ENCODE measurements at places on chromosomes 7 and 10.

GRCh38 chr7:139687980-139688632 is 89.7 kb downstream of the HIPK2 start:
- no peak for DNase-seq

GRCh38 chr10:14383266-14383665 is 52.5 kb upstream of the FRMD4A start:
- DNase-seq, result no peak

- no peak for DNase-seq
Observed at GRCh38 chr10:125085258-125086054, 74.9 kb downstream of the CTBP2 start.

- DNase-seq, result no peak
Observed at GRCh38 chr10:124390471-124391187, 28.1 kb downstream of the OAT start.

GRCh38 chr10:49318755-49319154 is 19.8 kb downstream of the C10orf71 start:
- DNase-seq, result no peak

- no peak for DNase-seq
Observed at GRCh38 chr10:68346774-68347173, 14.0 kb upstream of the PBLD start.

- DNase-seq, result no peak
Observed at GRCh38 chr7:158422196-158422886, 165.3 kb downstream of the PTPRN2 start.

GRCh38 chr10:1408651-1409367 is 328.5 kb downstream of the ADARB2 start:
- DNase-seq, result no peak

DNA sequence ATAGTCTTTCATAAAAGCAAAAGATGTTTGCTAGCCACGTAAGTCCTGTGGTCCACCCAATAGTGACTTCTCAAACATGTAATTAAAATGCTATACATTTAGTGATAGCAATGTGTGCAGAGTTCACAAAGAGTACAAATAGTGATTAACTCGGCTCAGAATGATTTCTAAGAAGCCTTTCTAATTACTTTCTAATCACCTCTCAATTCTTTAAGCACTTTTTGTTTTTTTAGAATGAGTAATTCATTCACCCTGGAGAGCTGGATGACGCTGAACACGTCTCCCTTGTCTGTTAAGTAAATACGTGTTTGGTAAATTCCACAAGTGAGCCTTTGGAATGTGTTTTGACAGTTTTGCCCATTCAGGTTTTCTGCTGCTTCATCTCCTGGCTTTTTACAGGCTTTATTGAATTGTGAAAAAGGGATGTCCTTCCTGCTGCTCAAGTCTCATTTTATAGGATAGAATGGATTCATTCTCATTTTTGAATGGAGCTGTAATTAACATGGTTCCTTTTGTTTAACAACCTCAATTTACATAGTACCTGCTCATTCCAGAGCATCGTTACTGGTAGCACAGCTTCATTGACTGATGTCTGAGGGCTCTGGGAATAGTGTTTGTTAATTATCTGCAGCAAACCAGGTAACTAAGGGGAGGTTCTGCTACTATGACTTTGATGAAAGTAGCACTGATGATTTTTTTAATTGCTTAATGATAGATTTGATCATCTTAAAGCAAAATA is 212.1 kb downstream of the VTI1A start:
- no peak for DNase-seq

GRCh38 chr10:132541601-132542011 is 4.0 kb downstream of the INPP5A start:
- no peak for DNase-seq

- DNase-seq, result no peak
Observed at GRCh38 chr10:12350925-12351324, 1.6 kb downstream of the CAMK1D start.

- no peak for DNase-seq
Observed at GRCh38 chr7:79608005-79608404, 154.5 kb upstream of the MAGI2 start.

- no peak for DNase-seq
Observed at GRCh38 chr7:141354251-141354650, 197.0 kb upstream of the AGK start.

DNA sequence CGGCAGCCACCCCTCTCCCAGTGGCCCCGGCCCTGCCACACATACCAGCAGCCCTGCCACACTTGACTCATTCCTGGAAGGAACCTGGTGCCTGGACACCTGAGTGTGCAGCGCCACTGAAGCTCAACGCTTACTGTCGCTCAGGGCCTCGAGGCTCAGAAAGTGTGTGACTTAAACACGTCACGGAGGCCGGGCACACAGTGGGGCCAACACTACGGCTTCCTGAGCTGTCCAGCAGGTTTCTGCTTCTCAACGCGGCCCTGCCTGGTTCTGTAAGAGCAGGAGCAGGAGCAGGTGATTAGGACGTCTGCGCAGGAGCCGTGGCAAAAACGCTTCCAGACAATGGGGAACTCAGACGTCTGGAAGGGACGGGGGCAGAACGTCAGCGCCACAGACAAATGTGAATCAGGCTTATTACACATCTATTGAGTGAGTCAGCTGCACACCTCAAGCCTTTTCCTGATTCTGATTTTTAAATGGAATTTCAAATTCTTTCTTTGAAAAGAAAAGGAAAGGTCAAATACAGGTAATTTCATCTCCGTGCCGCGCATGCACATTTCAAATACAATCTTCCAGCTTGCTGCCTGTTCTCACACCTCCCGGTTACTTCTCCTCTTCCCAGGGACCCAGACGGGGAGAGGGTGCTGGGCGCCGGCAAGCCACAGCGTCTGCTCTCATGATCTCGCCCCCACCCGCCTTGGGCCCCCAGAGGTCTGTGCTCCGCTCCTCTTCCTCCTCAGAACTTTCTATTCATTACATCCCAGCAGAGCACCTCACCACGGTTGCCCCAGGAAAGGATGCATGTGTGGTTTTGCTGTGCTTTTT is 66.6 kb downstream of the ADARB2 start:
- no peak for DNase-seq

DNA sequence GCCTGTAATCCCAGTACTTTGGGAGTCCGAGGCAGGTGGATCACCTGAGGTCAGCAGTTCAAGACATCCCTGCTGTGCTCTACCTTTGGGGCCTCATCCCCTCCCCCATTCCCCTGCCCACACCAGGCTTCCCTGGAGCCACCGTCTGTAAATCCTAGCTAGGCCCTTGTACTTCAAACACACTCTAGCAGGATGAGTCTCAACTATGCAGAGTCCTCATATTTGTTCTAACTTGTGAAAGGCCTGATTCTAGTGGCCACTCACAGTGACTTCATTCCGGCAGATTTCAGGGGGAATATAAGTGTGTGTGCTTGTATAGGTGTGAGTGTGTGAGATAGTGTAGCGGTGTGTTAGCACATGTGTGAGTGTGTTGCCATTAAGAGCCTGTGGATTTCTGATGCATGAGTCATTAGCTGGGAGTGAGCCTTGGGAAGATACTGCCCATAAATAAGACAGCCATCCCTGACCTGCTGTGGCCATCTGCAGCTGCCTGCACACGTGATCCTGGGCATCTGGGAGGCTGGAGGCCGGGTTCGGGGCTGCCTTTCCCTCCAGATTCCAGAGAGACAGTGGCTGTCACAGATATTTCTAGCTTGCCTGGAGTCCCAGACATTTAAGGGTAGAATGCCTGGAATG is 1.7 kb upstream of the NEURL1 start:
- DNase-seq, result no peak

DNA sequence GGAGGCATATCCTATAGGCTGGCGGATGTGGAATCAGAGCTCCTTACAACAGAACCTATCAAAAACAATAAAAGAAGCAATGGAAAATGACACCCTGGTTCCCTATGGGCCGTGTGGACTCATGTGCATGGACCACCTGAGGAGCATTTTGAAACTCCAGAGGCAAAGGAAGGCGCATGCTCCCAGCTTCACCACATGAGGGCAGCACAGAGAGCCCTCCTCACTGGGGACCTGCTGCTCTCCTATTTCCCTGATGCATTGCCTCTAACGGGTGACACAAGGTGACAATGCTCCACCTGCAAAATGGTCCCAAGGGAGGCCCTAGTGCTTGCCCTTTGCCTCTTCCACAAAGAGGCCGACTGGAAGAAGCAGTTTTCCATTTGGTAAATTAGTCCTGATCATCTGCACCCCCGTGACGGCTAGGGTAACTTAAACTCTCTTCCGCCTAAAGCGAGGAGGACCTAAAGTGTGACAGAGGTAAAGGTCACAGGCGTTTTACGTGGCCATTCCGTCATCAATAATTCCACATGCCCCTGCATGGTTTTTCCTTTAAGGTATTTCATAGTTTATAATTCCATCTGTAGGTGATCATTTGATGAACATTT is 67.7 kb downstream of the GPAM start:
- DNase-seq, result no peak

- no peak for DNase-seq
Observed at GRCh38 chr7:133061792-133062191, 20.1 kb downstream of the CHCHD3 start.

GRCh38 chr10:108749042-108749441 is 1174.3 kb downstream of the XPNPEP1 start:
- DNase-seq, result no peak

- no peak for DNase-seq
Observed at GRCh38 chr7:71854546-71855397, 557.4 kb downstream of the CALN1 start.

GRCh38 chr7:37440738-37441385 is 7.8 kb downstream of the ELMO1 start:
- no peak for DNase-seq

DNA sequence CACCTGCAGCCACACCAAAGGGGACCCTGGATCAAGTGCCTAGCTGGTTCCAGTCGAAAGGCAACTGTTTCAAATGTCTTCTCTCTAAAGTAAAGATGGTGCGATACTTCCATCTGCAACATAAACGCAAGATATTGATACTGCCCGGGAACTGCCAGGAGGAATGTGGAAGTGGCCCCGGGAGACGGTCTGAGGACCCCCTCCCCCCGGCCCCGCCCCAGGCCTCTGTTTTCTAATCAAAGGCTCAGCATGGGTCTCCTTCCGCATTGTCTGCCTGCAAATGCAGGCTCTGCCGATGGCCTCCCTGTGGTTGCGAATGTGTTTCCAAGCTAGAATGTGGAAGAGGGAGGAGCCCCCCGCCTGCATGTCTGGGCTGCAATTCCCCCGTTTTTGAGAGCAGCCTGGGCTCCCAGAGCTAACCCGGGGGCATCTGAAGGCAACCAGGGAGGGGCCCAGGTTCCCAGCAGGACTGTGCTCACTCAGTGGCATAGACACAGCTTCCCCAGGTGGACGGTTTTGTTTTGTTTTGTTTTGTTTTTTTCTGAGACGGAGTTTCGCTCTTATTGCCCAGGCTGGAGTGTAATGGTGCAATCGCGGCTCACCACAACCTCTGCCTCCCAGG is 223.9 kb upstream of the PPP2R2D start:
- no peak for DNase-seq

- DNase-seq, result no peak
Observed at GRCh38 chr10:128055061-128055868, 71.0 kb downstream of the MKI67 start.

DNA sequence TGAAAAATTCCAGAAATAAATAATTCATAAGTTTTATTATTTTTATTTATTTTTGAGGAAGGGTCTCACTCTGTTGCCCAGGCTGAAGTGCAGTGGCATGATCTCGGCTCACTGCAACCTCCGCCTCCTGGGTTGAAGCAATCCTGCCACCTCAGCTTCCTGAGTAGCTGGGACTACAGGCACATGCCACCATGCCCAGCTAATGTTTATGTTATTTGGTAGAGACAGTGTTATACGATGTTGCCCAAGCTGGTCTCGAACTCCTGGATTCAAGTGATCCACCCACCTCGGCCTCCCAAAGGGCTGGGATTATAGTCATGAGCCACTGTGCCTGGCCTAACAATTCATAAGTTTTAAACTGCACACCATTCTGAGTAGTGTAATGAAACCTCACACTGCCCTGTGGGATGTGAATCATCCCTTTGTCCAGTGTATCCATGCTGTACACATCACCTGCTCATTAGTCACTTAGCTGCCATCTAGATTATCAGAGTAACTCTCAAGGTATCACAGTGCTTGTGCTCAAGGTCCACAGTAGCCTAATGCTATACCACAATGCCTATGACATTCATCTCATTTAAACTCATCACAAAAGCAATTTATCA is 17.9 kb downstream of the RTKN2 start:
- DNase-seq, result no peak

DNA sequence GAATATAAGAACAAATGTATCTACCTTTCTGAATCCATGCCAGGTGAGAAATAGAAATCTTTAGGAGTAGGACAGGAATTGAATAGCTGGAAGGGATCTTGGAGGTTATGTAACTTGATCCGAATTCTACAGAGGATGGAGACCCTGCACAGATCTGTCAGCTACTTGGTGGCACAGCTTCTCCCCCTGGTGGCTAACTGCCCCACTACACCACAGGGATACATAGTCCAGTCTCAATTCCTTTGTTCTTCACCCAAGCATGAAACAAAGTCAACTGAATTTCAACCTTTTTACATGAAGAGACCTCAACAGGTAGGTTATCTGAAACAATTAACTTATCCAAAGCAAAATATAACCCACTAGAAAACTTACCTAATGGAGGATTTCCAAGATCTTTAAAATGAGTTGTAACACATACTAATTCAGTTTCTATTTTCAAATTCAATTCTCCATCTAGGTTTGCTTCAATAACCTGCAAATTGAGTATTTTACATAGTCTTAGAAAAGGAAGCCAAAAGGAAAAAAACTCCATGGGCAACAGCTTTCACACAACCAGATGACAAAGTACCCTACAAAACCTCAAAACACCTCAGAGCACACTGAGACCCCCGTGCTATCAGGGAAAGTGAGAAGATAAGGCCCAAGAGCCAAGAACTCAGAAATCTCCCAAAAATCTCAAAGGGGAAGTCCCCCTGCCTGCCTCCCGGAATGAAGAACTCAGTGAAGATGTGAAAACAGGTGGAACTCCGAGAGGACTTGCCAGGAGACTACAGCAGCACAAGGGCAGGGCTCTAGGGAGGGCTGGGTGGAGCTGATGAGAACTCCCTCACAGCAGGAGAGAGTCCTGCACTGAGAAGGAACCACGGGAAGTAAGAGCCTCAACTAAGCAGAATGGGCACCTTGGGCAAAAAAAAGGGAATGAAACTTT is 10.3 kb downstream of the HUS1 start:
- DNase-seq, result peak; percentile 16

DNA sequence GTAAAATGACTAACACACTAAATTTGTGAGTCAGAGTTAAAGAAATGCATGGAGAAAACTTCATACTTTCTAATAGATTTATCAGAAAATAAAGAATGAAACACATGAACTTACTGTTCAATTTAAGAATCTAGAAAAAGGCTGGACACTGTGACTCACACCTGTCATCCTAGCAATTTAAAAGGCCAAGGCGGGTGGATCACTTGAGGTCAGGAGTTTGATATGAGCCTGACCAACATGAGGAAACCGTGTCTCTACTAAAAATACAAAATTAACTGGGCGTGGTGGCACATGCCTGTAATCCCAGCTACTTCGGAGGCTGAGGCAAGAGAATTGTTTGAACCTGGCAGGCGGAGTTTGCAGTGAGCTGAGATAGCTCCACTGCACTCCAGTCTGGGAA is 1106.2 kb upstream of the LRRN3 start:
- no peak for DNase-seq

DNA sequence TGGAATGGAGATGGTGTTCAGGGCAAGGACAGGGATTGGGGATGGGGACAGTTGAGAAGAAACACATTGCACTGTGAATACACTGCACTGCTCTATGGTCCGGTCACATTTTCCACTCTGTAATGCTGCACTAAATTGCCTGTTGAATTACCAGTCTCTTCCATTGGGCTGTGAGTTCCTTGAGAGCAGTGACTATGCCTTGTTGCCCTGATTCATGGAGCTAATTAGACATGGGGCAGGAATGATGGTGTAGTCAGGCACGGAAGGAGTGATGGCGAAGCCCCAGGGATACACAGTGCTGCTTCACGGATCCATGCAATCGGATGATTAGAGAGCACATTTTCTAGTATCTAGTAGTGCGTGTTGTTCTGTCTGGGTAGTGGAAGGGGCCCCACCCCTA is 25.4 kb upstream of the GPAM start:
- DNase-seq, result no peak

Measured in activated effector memory CD4-positive, alpha-beta T cell treated with Interleukin-2 at 50 U/mL for 16 hours (primary cell).